Stimulated activated CD4-positive, alpha-beta T cell treated with anti-CD3 and anti-CD28 coated beads, Interleukin-12 subunit alpha, Interleukin-12 subunit beta, amount 100 ng/mL, for 48 hours (primary cell): ENCODE measurements at places on chromosomes 3 and 15.

GRCh38 chr3:180239939-180240338 is 203.2 kb upstream of the PEX5L start:
- DNase-seq = no peak

DNA sequence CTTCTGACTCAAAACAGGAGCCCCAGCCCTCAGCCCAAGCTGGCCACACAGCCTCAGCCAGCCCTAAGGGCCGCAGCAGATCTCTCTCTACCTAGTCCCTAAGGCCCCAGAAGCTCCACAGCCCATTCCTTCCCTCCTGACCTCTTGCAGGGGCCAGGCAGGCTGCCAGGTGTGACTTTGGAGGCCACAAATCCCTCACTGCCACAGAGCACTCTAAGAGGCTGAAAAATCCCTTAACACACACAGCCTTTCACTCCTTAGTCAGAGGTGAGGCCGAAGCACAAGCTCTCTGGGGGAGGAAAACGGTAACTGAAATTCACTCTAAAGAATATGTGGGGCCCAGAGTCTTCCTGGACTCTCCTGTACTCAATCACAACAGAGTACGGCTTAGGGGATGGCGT is 23.3 kb downstream of the LRRC2 start:
- no peak for DNase-seq

DNA sequence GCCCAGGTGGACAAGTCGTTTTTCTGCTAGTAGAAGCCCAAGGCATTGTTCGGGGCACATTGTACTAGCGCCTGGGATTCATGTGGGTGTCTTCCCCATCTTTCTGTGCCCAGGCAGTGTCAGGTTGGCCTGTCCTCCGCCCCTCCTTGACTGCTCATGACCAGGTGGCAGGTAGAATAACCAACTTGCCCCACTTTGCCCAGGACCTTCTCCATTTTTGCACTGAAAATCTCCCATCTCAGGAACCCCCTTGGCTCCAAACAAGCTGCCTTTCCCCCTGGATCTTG is 33.9 kb downstream of the PLA2G4D start:
- no peak for DNase-seq

DNA sequence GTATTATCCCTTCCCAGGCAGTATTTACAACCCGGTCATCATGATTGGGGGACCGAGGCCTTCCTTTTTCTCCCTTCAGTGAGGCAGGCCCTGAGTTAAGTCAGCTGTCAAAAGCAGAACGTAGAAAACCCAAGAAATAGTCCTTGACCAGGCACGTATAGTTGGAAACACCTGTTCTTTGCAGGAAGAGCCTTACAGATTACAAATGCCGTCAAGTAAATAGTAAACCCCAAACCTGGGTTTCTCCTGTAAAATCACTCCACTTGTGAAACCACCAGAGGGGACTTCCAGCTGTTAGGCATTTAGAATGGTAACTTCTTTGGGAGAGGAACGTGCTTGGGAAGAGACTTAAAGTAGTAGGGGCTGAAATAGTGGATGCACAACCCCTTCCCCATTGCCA is 1.0 kb upstream of the BTBD1 start:
- DNase-seq = no peak

GRCh38 chr15:49380912-49381311 is 42.1 kb upstream of the FGF7 start:
- DNase-seq = no peak

GRCh38 chr3:126391631-126392030 is 3.1 kb upstream of the CFAP100 start:
- DNase-seq = no peak

DNA sequence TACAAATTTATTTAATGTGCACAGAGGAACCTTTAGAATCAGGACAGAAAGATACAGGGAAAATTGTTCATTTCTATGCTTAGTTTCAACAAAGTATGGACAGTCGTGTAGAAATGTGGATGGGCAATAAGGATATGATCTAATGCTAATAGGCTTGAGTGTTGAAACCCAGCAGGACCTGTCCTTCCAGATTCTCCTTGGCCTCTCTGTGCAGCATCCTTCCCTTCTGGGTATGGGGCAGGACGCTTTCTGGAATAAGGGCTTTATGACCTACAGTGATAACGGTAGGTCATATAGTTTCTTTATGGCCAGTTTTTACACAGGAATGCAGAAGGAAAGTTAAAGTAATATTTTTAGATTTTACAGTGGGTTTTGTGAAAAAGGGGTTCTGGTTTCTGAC is 698.1 kb downstream of the SI start:
- no peak for DNase-seq

DNA sequence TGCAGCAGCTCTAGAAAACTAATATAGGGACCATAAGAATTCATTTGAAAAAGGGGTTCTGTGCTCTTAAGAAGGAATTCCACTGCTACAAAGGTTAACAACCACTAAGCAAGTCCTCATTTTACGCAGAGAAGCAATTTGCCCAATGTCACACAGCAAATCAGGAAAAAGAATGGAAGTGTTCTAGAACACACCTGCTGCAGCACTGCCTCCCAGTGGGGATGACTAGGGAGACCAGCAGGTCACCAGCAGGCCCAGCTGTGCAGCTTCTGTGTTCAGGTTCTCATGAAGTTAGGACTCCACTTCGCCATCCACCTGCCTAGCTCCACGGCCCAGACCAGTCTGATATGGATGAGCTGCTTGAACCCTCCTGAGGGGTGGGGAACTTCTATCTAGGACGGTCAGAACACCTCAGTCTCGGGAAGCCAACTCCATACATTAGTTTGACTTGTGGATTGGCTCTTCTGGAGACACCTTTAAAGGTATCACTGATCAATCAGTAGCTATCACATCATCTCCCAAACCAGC is 18.6 kb downstream of the POMGNT2 start:
- DNase-seq = no peak

DNA sequence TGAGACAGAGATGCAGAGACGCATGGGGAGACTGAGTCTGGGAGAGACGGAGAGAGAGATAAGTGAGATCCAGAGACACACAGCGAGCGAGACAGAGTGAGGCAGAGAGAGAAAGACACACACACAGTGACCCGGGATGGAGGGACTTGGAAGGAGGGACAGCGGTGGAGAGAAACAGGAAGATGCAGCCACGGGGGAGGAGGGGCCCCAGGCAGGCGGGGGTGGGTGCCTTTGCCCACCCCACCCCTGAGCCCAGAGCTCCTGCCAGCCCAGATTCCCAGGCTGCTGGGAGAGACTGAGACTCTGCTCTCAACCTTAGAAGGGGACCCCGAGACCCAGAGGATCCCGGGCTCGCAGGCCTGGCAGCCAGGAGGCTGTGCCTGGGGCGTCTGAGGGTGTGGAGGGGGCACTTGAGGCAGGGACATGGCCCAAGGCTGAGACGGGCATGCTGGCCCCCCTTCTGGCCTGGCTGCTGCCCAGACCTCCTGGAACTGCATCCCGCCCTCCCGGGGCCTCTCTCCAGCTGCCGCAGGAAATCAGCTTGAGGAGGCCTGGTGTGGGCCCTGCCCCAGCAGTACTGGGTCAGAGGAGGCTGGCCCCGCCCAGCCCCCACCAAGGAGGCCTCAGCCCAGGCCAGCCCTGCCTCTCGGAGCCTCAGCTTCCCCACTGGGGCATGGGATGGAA is 18.1 kb downstream of the H1-8 start:
- no peak for DNase-seq

DNA sequence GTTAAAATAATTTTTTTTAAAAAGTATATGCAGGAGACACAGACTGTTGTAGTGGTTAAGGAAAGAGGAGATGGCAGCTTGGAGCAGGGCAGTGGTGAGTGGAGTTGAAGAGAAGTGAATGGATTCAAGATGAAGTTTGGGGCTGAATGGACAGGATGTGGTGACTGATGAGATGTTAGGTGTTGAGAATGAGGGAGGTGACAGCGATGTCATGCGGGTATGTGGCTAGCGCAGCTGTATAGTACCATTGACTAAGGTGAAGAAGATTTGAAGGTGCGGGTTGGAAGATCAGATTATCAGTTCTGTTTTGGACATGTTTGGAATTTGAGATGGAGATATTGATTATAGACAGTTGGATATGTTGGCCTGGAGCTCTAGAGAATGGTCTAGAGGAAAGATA is 20.1 kb downstream of the FBXO22 start:
- DNase-seq = no peak

DNA sequence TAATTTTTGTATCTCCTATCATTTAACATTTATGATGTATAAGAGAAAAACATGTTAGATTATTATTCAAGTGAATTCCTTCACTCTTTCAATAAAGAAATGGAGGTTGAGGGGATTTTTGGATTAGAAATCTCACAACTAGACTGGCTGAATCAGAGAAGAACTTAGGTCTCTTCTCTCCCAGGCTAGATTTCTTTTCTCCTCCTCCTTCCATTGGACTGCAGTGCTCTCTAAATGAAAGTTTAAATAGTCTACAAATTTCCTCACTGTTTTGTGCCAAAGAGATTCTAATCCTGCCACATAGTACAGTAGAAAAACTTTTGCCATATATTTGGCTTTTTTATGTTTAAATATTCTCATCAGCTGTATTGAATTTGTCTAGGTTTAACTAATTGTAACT is 65.8 kb downstream of the ECT2 start:
- no peak for DNase-seq

DNA sequence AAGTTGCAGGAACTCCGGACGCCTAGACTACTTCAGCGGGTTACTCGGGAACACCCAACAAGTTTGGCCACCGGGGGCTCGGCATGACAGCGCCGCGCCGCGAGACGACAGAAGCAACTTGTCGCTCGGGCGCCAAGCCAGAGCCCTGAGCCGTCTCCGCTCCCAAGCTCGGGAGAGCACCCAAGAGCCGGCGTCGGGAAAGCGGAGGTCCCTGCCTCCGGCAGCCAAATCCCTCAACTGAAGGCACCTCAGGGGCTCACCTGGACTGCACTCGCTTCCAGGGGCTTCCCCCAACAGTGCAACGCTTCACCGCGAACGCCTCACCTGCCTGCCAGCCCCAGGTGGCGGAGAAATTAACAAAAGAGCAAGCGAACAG is 640 bp downstream of the MB21D2 start:
- peak; percentile 30 for DNase-seq

- DNase-seq = no peak
Measured at GRCh38 chr15:96158938-96159337, 171.6 kb upstream of the NR2F2 start.

- no peak for DNase-seq
Measured at GRCh38 chr3:172129498-172129849, 90.1 kb downstream of the FNDC3B start.

DNA sequence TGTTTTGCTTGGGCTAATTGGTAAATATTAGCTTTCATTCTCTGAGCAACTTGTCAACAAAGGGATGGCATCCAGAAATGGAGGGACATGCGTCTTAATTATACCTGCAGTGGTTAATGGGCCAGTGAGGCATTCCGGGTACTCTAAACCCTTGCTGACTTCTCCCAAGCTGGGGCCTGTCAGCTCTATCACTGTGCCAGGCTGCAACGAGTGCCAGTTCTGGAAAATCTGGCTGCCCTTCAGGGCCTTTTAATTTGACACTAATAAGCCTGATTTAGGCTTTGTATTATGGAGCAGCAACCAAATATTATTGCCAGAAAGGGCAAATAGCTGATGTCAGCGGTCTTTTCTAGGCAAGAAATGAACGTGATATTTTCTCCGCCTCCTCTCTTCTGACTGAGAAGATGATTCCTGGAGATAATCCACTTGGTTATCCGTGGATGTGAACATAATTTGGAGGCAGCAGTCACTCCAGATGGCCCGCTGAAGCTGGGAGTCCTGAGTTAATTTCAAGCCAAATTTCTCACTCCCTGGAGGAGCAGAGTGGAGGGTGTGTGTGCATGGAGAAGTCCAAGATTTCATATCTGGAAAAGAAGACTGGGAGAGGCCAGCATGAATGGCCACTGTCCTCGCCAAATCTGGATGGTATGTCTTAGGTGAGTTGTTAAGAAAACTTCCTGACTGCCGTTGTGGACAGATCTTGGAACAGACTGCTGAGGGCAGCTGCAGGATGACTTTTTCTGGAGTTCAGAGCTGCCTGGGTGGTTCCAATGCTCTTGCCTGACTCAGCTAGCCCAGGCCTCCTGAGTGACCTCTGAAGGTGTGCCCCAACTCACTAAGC is 44.4 kb upstream of the PSMD6 start:
- DNase-seq = no peak

- DNase-seq = no peak
Measured at GRCh38 chr3:113712129-113712528, 15.7 kb upstream of the USF3 start.

- no peak for DNase-seq
Measured at GRCh38 chr3:179401561-179401960, 49.7 kb downstream of the GNB4 start.

DNA sequence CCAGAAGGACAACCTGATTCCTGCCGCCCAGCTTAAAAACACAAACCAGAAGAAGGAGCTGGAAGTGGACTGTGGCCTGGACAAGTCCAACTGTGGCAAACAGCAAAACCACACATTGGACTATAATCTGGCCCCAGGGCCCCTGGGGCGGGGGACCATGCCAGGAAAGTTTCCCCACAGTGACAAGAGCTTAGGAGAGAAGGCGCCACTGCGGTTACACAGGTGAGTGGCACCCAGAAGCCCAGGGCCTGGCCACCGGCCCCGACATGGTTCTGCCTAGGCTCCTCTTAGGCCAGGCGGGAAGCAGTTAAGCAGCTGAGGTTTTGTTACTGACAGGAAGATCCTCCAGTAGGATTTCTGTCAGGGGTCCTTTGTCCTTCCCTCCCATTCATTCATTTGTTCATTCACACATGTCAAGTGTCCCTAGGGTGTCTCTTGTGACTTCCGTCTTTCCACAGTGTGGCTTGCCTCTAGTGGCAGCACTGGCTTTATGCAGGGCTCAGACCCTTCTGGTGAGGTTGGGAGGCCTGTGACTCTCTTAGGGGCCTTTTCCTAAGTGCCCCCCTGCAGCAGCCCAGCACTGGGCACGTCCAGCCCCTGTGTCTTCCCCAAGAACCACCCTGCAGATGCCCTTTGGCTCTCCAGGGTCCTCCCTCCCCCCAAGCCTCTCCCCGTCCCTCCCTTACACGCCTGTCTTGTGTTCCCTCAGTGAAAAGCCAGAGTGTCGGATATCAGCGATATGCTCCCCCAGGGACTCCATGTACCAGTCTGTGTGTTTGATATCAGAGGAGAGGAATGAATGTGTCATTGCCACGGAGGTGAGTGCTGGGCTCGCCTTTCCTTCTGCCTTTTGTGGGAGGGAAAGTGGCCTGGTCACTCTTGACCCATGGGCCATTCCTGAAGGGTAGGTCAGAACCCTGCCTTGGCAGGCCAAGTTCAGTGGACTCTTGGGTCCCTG is 7.8 kb downstream of the DLL4 start:
- DNase-seq = no peak
